ENCODE measurements at places on chromosomes 16 and 17.
A peak's percentile ranks its signal among the peaks of the same experiment; 100 is the strongest.

- DNase-seq, result no peak
These were observed 12.3 kb downstream of the RFFL start for GRCh38 chr17:35051183-35051578.

GRCh38 chr16:47284999-47285398 lies 141.3 kb upstream of the NETO2 start:
- DNase-seq, result no peak

- no peak for DNase-seq
These were observed 12.6 kb upstream of the MRPL38 start for GRCh38 chr17:75917141-75917916.

- peak; percentile 29 for DNase-seq
These were observed 224.7 kb upstream of the IRX3 start for GRCh38 chr16:54511222-54511731.

DNA sequence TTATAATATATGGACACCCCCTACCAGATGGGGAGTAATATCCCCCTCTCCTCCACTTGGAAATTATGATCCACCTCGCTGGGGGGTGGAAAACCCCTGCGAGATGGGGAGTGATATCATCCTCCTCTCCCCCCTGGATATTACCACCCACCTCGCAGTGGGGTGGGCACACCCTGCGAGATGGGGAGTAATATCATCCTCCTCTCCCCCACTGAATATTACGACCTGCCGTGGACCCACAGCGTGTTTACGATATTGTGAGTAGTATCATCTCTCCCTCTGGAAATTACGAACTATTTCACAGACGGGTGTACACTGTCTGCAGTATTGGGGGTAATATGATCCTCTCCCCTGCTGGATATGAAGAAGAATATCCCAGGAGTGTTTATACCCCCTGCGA lies 228.3 kb upstream of the WSCD1 start:
- no peak for DNase-seq

- no peak for DNase-seq
These were observed 1.9 kb downstream of the CLCN7 start for GRCh38 chr16:1472974-1473373.

DNA sequence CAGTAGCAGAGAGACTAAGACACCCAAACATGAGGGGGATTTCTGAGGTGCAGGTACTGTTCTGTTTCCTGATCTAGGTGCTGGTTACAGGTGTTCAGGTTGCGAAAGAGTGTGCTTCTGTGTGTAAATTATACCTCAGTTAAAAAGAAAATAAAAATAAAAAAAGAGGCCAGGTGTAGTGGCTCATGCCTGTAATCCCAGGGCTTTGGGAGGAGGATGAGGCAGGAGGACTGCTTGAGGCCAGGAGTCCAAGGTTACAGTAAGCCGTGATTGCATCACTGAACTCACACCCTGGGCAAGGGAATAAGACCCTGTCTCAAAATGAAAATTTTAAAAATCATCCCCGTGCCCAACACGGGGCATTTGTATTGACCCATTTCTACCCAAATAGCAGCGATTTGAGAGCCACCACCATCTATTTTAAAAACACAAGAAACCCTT lies 3.2 kb upstream of the DCAF7 start:
- no peak for DNase-seq

DNA sequence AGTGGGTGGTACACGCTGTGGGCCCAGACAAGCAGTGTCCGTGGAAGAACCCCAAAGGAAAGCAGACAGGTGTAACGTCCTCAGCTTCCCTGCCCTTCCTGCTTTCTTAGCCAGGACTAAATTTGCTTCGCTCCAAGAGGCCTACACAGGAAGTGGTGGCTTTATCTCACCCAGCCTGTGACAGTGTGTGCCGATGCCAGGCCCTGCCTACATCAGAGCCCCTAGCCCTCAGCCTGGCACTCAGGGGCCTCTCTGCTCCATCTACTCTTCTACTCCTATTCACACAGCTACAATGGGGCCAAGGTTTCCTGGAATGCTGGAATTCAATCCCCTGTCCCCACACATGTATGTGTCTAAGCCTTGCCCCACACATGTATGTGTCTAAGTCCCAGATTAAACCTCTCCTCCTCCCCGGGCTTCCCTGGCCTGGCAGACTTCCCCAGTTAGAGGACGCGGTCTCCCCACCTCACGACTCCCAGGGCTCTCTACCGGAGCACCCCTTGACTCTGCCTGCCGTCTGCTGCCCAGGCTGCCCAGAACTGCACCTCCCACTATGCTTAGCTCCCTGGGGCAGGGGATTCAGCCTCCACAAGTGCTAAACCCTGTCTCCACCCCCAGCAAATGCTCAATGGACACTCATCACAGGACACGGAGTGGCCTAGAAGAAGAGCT lies 8.2 kb downstream of the PGAP3 start:
- no peak for DNase-seq

- no peak for DNase-seq
These were observed 12.3 kb upstream of the CHCT1 start for GRCh38 chr17:60410001-60410400.

Data from myocyte (in vitro differentiated cells).